Activated CD4-positive, alpha-beta T cell treated with anti-CD3 and anti-CD28 coated beads, Interleukin-2, amount 10 ng/mL, durations not matched to agents 7 days and 5 days (primary cell): ENCODE measurements at places on chromosomes 3 and 15.

- peaks cover 9% of the 10 kb centered on the region for H3K4me1 ChIP-seq
- DNase-seq: peak; percentile 49
- H3K36me3 ChIP-seq: no peaks in the 10 kb centered on the region
- no peak overlapping the region for H3K27ac ChIP-seq
- H3K27me3 ChIP-seq: peaks cover 17% of the 10 kb centered on the region
These were observed 4.3 kb upstream of the MTFMT start for GRCh38 chr15:65033659-65034269.

GRCh38 chr15:99406716-99407487 is 155.6 kb downstream of the LRRC28 start:
- H3K4me1 ChIP-seq: peaks cover 18% of the 10 kb centered on the region
- no peaks in the 10 kb centered on the region for H3K27me3 ChIP-seq
- H3K36me3 ChIP-seq: no peaks in the 10 kb centered on the region

- no peak for DNase-seq
- no peaks in the 10 kb centered on the region for H3K4me1 ChIP-seq
- no peak overlapping the region for H3K27ac ChIP-seq
- H3K4me3 ChIP-seq: no peak overlapping the region
- H3K27me3 ChIP-seq: no peaks in the 10 kb centered on the region
- no peaks in the 10 kb centered on the region for H3K36me3 ChIP-seq
These were observed 313.5 kb upstream of the TBL1XR1 start for GRCh38 chr3:177510693-177511216.

DNA sequence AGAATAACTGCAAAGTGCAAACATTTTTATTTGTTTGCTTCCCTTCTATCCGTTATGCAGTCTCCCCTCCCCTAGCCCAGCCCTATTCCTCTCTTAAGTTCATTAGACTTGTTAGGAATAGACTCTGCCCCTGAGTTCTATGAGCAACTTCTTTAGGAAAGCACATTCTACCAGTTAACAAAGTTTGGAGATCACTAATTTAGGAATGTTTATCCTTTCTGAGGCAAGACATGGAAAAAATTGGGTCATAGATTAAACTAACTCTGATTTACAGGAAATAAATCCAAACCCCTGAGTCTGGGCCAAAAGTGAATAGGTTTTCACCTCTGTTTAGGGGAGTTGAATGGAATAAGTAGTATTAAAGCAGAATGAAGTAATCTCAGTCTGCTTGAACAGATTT is 34.4 kb downstream of the C3orf80 start:
- H3K4me1 ChIP-seq: peaks cover 10% of the 10 kb centered on the region
- no peaks in the 10 kb centered on the region for H3K27me3 ChIP-seq
- peaks cover 2% of the 10 kb centered on the region for H3K36me3 ChIP-seq
- H3K27ac ChIP-seq: no peak overlapping the region

- no peaks in the 10 kb centered on the region for H3K36me3 ChIP-seq
- H3K27ac ChIP-seq: peak overlapping the region; percentile 3
- DNase-seq: no peak
- H3K27me3 ChIP-seq: peaks cover 87% of the 10 kb centered on the region
These were observed 3.1 kb upstream of the MECOM start for GRCh38 chr3:169666376-169667165.

- no peak overlapping the region for H3K4me3 ChIP-seq
- no peaks in the 10 kb centered on the region for H3K4me1 ChIP-seq
- H3K27ac ChIP-seq: no peak overlapping the region
- no peak for DNase-seq
- no peaks in the 10 kb centered on the region for H3K36me3 ChIP-seq
- no peaks in the 10 kb centered on the region for H3K27me3 ChIP-seq
These were observed 351.4 kb downstream of the CNTN3 start for GRCh38 chr3:74263031-74263430.

DNA sequence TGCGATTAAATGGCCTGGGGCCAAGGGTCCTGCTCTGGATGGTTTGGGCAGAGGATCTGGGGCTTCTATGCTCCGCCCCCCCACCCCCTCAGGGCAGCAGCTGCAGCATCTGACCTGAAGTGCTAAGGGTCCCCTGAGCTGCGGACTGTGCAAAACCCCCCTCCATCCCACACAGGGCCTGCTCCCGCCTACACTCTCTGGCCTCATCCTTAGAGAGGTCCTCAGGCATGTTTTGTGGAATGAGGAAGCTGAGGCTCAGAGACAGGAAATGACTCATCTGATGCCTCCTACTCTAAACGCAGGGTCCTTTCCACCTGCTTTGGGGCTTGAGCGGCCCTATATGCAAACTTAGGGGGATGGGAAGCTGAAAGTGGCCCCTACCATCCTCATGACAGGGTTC is 59.5 kb upstream of the CTSH start:
- H3K27me3 ChIP-seq: peaks cover 1% of the 10 kb centered on the region
- peaks cover 14% of the 10 kb centered on the region for H3K4me1 ChIP-seq
- H3K27ac ChIP-seq: peak overlapping the region; percentile 19
- H3K4me3 ChIP-seq: no peak overlapping the region

DNA sequence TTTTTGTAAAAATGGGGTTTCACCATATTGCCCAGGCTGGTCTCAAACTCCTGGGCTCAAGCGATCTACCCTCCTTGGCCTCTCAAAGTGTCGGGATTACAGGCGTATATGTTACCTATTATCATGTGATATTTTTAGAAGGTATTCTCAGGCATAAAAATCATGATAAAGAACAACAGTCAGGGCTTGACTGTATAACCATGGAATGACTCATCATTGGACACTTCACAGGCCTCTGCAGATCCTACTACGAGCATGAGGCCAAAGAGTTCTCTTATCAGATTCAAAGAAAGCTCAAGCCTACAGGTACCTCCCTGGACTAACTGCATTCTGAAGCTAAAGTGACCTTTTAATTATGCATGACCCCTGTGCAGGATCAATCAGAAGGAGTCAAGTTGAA is 91.7 kb upstream of the PRICKLE2 start:
- no peak overlapping the region for H3K4me3 ChIP-seq
- no peak for DNase-seq
- H3K27me3 ChIP-seq: no peaks in the 10 kb centered on the region
- no peaks in the 10 kb centered on the region for H3K36me3 ChIP-seq

DNA sequence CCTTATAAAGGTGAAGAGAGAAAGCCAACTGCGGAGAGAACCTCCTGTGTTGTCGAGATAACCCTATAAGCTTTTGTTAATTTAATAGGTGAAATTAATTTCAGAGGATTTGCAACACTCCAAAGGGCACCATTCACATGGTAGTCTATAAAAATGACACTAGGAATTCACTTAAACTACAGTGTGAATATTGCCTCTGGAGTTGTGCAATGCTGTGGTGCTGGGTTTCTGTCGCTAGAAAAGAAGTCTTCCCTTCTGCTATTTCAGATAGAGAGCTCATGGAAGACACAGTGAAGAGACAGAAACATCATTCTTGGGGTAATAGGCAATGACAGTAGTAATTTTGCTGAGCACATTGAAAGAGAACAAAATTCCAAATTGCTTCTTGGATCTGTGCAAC is 28.8 kb upstream of the PROK2 start:
- H3K4me1 ChIP-seq: no peaks in the 10 kb centered on the region
- no peaks in the 10 kb centered on the region for H3K36me3 ChIP-seq
- H3K4me3 ChIP-seq: no peak overlapping the region
- DNase-seq: no peak

DNA sequence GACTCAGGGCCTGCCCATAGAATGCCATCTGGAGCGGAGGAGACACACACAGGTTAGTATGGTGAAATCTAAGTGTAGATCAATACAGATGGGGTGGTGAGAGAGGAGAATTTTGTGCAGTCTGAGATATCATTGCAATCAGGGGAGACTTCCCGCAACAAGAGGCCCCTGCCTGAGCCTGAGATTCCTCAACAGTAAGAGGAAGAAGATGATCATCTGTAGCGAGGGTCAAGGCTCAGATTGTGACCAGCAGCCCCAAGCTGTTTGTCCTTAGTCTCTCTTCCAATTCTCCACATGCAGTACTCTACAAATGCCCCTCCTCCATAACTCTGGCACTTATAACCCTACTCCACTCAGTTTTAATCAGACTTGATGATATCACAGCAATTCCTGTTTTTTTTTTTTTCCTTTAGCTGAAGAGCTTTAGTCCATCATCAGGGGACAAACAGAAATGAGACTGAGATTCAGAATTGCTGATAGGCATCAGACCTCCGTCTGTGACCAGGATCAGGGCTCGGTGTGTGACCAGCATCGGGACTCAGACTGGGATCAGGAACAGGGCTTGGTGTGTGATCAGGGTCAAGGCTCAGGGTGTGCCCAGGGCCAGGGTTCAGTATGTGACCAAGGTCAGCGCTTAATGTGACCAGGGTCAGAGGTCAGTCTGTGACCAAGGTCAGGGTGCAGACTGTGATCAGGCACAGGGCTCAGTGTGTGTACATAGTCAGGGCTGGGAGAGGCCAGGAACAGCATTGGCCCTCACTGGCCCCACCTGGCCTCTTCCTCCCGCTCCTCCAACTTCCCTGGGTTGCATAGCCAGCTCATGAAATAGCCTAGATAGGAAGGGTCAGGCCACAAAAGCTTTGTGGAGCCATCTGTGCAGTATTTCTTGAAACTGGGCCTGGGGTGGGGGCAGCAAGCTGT is 14.1 kb downstream of the LOXL1 start:
- no peak for DNase-seq
- H3K4me3 ChIP-seq: no peak overlapping the region
- peaks cover 4% of the 10 kb centered on the region for H3K27me3 ChIP-seq
- no peaks in the 10 kb centered on the region for H3K36me3 ChIP-seq
- peaks cover 19% of the 10 kb centered on the region for H3K4me1 ChIP-seq
- no peak overlapping the region for H3K27ac ChIP-seq

GRCh38 chr3:53708001-53708621 is 138.1 kb downstream of the CHDH start:
- H3K4me1 ChIP-seq: peaks cover 16% of the 10 kb centered on the region
- H3K4me3 ChIP-seq: no peak overlapping the region
- H3K27ac ChIP-seq: no peak overlapping the region
- H3K27me3 ChIP-seq: no peaks in the 10 kb centered on the region
- no peak for DNase-seq
- H3K36me3 ChIP-seq: no peaks in the 10 kb centered on the region

GRCh38 chr3:46213201-46213600 is 5.1 kb upstream of the CCR1 start:
- H3K4me3 ChIP-seq: no peak overlapping the region
- peak; percentile 50 for DNase-seq
- no peak overlapping the region for H3K27ac ChIP-seq
- peaks cover 10% of the 10 kb centered on the region for H3K36me3 ChIP-seq
- peaks cover 12% of the 10 kb centered on the region for H3K27me3 ChIP-seq

DNA sequence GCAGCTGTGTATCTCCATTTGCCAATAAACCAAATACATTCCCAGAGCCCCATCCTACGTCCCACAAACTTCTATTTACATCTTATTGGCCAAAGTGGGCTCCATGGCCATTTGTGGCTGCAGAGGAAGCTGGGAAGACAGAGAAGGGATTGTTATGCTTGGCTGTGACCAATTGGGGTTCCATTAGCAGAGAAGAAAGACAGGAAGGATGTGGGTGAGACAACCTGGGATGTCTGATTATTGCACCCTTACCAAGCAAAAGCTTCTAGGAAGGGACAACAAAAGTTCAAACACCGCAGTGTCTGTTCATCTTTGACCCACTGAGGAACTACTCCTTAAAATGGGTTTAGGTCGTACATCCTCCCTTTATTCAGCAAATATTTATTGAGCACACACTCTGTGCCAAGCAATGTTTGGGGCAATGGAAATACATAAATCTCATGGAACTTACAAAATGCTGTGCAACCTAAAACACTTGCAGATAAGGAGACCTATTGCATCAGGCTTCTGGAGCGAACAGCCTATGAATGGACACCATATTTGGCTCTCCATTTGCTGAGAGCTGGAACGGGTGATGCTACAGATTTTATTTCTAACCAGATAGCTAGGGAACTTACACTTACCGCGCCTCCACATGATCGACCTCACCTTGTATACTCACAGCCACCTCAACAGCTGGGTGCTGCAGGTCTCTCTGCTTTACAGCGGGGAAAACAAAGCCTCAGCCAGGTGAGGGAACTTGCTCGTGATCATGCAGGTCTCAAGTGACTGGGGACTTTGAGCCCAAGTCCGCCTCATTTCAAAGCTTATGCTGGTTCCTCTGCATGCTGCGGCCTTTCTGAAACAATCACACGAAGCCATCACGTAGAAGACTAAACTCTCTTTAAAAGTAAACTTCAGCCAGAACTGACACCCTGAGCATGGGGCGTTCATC is 21.4 kb upstream of the NR2E3 start:
- no peaks in the 10 kb centered on the region for H3K36me3 ChIP-seq
- H3K4me1 ChIP-seq: no peaks in the 10 kb centered on the region
- DNase-seq: no peak

GRCh38 chr3:77524946-77525682 is 485.2 kb downstream of the ROBO2 start:
- no peak overlapping the region for H3K4me3 ChIP-seq
- no peak for DNase-seq
- no peaks in the 10 kb centered on the region for H3K36me3 ChIP-seq
- H3K27ac ChIP-seq: no peak overlapping the region
- no peaks in the 10 kb centered on the region for H3K4me1 ChIP-seq
- H3K27me3 ChIP-seq: no peaks in the 10 kb centered on the region

DNA sequence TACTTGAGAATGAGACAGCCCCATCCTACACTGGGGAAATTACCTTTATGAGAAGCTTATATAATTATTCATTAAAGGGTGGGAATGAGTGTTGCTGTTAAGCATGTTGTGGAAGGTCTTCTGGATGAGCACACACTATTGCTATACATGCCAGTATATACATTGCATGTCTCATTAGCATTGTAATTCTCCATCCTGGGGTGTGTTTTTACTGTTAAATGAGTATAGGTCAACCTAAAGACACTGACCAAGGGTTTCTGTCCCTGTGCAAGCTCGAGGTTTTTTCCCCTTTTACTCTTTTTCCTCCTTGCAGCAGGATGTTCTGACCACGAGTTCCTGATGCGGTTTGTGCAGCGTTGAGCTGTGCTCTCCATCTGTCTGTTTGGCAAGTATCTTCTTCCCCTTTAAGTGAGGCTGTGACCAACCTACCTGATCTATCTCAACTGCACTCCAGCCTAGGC is 7.2 kb upstream of the IVD start:
- H3K27me3 ChIP-seq: no peaks in the 10 kb centered on the region
- H3K27ac ChIP-seq: peak overlapping the region; percentile 67
- H3K4me1 ChIP-seq: peaks cover 30% of the 10 kb centered on the region

- H3K4me3 ChIP-seq: no peak overlapping the region
- DNase-seq: no peak
- peaks cover 3% of the 10 kb centered on the region for H3K36me3 ChIP-seq
- peaks cover 69% of the 10 kb centered on the region for H3K27me3 ChIP-seq
- peaks cover 9% of the 10 kb centered on the region for H3K4me1 ChIP-seq
These were observed 21.8 kb upstream of the IL1RAP start for GRCh38 chr3:190492129-190492528.
